AG09309 (cell line): ENCODE measurements at places on chromosomes 7 and 10.

- no peak for DNase-seq
These were observed 244.2 kb downstream of the ELFN1 start for GRCh38 chr7:1914321-1914720.

DNA sequence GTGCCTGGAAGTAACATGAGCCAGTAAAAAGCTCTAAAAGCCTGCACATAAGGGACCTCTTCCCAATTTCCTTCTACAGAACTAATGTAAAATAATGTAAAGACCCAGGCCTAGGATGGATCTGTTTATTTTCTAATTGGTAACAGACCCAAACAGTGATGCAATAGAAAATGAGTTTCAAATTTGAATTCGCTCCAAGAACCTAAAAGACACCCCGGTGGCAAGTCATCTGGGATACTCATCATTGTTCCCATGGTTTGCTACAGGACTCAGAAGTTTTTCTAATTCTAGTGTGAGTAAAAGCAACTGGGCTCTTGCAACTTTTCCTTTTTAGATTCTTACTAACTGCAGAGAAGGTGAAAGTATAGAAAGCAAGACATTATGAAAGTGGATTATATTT lies 271.3 kb upstream of the CACNA2D1 start:
- DNase-seq: peak; percentile 11

DNA sequence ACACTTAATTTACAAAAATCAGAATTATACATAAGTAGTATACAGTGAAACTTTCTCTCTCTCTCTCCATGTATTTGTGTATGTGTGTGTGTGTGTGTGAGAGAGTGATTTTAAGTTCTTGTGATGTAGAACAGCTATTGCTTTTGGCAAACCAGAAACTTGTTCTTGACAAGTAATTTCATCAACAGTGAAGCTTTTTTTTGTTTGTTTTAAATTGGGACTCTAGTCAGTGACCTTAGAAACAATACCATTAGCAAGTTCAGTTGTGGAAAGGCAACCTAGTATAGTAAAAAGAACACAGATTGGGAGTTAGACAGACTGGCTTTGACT lies 319.1 kb downstream of the PTEN start:
- DNase-seq: no peak

DNA sequence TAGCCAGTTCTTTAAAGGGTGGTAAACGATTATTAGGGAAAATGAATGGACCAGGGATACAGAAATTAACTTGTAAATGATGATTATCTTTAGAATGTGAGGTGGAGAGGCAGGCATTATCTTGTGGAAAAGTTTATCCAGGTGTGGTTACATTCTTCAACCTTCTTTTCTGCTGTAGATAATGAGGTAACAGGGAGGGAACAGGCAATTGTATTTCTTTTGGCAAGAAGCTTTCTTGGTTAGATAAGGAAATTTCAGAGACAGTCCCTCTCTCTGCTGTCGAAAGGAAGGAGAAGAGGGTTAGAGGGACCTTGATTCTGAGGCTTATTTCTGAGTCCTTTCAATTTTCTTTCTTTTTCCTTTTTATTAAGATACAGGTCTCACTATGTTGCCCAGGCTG lies 32.1 kb downstream of the MRPL32 start:
- no peak for DNase-seq

- no peak for DNase-seq
These were observed 29.4 kb downstream of the TSPAN12 start for GRCh38 chr7:120828528-120828927.
